ENCODE measurements at places on chromosomes 16 and 17.
A peak's percentile ranks its signal among the peaks of the same experiment; 100 is the strongest.

GRCh38 chr17:57533684-57534305 lies 211.3 kb downstream of the CCDC182 start:
- no peak for DNase-seq

DNA sequence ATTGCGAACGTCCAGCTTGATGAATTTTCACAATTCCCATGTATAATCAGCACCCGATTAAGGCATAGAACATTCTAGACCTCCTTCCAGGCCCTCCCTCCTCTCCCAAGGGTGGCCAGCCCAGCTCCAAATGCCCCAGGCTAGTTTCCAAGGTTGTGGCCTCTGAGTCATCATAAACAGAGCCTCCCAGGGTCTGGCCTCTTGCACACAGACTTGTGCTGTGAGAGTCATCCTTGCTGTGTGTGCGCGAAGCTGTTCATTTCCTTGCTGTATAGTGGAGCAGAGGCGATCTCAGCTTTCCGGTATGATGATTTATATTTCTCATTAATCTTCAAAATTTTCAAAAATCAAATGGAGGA lies 20.5 kb upstream of the JPH3 start:
- DNase-seq = no peak

DNA sequence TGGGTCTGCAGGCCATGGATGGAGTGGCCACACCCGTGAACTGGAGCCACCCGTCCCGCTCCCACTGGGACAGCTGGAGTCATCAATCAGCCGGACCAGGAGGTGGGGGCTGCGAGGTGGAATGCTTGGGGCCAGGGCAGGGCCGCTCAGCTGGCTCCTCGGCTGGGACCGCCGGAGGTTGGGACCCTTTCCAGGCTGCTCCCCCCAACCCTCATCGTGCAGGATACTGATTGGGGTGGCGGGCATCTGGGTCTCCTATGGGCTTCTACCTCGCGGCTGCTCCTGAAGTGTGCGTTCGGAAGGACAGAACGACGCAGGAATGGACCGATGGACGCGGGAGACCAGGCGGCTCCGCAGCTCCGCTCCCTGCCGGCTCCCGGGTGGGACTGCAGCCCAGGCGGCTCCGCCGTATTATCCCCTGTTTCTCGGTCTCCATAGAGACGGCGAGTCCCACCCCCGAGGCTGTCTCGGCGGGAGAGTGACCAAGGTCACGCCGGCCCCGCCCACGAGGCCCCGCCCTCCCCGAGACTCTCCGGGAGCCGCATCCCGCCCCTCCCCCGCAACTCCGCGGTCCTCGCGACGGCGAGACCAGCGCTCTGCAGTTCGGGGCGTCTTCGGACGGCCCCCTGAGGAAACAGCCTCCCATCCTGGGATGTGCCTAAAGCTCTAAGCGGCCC lies at the start of gene TPPP3:
Gene TPPP3, minus strand, starts transcription at position 388 of the 677 bp plus-strand sequence. CDS start 2,387 bp downstream, outside the sequence.
- DNase-seq = peak; percentile 74

DNA sequence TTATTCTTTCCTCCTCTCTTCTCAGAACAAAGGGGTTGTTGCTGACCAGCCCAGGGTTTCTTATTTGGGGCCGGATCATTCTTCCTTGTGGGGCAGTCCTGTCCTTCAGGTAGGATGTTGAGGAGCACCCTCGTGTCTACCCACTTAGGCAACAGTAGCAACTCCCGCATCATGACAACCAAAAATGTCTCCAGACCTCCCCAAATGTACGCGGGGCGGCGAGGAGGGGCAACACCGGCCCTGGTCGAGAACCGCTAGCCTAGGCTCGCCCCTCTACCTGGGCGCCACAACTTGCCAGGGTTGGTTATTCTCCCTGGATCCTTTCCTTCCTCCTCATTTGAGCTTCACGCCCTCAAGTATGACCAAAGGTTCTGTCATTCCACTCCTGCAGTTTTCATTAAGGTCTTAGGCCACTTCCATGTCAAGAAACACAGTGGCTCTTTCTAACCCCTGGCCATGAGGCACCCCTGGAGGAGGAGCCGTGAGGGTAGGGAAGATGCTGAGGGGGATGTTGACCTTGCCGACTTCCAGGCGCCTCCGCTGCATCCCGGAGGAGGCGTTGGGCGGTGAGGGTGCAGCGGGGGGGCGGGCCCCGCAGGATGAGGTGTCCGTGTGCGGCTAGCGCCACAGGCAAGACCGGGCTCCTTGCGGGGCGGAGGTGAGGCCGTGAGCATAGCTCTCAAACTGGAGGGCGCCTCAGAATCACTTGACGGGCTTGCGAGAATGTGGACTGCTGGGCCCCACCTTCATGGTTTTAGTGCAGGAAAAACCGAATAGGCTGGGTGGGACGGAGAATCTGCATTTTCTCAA lies 712 bp upstream of the SPECC1 start:
- DNase-seq = peak; percentile 36

DNA sequence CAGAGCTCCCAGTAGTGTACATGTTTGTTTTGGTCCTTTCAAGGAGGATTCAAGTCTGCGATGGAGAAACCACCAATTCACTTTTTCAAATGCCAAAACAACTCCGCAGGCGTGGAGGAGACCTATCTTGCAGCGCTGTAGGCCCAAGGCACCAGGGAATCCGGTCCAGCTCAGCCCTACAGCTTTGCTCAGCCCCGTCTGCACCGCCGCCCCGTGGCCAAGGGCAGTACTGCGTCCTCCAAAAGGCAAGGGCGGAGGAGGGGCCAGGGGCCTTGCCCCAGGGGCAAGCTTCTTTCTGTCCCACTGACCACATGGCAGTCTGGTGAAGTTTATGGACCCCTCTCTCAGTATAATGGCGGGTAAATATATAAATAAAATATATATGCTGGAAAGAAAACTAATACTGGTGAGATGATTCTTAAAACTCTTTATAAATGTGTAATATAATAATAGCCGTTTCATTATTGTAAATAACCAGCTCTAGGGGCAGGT lies 709 bp upstream of the CD300LG start:
- peak; percentile 81 for DNase-seq

- peak; percentile 71 for DNase-seq
Observed at GRCh38 chr16:53022374-53022773, 30.3 kb downstream of the CHD9NB start.

DNA sequence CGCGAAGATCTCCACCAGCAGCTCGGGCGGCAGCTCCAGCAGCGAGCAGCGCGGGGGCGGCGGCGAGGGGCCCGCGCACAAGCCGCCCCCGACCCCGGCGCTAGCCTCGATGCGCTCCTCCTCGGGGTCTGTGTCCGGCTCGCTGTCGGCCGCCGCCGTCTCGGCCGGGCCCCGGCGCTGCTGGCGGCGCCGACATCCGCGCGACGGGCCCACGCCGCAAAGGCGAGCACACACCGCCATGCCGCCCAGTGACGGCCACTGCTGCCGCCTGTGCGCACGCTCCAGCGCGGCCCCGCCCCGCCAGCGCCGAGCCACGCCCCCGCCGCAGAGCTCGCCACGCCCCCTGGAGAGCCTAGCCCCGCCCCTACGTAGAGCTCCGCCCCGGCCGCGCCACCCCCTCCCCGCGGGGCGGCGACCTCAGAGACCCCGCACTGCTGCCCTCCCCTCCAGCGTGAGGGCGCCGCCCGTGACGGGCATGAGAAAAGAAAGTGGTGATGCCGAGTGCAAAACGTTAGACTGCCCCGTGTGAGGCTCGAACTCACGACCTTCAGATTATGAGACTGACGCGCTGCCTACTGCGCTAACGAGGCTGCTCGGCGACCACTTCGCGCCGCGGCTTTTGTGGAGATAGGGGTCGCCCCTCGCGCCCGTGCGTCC lies at the start of gene FBXO31:
Gene FBXO31, minus strand, starts transcription at position 272 of the 657 bp plus-strand sequence. Its CDS starts 32 bp downstream, at position 240.
- DNase-seq = peak; percentile 90

DNA sequence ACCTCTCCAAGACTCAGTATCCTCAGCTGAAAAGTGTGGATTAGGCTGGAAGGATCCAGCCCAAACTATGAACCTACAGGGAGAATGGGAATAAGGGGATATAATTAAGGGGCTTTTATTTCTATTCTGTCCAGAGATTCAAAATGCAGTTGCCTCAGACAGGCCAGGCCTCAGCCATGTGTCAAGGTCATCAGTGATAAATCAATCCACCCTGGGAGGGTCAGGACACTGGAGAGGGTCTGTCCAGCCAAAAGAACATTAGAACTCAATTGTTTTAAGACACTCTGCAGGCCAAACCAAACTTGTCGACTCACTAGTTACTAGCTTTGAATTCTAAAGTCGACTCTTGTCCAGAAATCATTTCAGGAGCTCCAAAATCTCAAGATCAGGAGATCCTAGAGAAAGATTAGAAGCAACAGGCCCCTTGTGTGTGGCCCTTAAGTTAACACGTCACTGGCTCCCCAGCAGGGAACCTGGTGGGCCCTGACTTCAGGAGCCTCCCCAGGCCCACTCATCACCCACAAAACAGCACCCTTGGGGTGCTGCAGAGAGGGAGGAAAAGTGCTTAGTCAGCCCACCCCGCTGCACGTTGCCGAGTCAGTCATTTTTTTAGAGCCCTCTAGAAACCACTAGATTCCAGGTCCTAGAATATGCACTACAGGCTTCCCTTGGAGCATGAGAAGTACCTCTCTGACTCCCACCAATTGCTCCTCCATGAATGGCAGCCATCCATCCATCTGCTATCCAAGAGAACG lies 156.8 kb downstream of the XYLT1 start:
- no peak for DNase-seq
